Chondrocyte (in vitro differentiated cells): ENCODE measurements at places on chromosomes 6 and 20. TPM values are rescaled to one million over a fixed set of nuclear protein-coding genes. Genes with fewer than 3 reads are reported as not detected.

DNA sequence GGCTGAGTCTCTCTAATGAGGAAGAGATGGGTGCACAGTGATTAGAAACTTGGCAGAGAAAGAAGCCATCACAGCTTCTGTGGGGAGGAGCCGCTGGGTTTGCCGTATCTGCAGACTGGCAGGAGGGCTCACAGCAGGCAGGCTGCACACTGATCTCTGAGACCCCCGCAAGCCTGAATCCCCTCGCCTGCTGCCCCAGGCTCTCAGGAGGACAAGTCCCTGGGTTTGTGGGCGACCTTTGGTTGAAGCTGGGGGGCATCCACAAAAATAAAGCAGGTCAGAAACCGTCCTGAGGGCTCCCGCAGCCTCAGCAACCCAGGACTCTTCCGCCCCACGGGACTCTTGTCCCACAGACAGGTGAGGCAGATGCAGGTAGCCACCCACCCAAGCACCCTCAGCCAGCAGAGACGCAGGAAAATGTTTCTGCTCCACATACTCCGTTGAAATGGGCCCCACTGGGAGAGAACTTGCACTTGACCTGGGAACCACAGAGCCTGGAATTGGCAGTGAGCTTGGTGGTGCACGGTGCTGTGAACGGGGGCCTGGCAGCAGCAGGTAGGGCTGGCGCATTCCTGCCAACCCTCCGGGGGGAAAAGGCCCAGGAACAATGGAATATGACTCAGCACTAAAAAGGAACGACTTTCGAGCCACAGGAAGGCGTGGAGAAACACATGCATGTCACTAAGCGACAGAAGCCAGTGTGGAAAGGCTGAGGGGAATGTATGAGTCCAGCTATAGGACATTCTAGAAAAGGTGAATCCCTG lies 89.9 kb downstream of the YTHDF1 start:
- DNase-seq, result peak; percentile 60

- no peak for DNase-seq
These were observed 35.8 kb upstream of the IYD start for GRCh38 chr6:150332939-150333584.

DNA sequence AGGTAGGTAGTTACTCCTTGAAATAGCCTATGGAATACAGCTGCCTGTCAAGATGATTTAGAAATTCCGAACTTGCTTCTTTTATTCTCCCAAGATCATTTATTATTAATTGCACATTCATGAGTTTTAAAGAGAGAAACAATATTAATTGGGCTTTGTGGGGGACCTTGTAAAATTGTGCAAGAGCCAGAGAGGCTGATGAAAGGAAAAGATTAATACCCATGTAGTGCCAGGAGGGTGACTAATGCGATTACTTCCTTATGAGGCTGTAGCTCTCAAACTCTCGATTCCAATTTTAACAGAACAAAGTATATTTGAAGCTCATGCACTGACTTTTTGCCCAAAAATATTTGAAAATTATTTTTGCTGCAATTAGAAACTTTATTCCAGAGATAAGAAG lies 423.8 kb upstream of the ID4 start:
- DNase-seq, result no peak

DNA sequence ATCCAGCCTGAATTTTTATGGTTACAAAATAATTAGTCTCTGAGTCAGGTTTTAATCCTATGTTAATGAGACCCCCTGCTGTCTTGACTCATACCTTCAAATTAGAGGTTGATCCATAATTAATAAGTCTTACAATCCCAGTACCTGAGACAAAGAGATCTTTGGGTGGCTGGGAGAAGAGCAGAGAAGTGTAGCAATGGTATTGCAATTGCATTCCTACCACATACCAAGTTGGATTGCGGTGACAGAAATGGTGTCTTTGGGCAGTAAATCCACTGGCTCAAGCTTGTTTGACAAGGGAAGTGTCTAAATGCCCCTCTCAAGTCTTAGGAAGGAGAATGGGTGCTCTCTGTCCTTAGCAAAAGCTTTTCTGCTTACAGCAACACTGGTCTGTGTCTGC lies 150.4 kb downstream of the BTBD3 start:
- DNase-seq, result no peak

DNA sequence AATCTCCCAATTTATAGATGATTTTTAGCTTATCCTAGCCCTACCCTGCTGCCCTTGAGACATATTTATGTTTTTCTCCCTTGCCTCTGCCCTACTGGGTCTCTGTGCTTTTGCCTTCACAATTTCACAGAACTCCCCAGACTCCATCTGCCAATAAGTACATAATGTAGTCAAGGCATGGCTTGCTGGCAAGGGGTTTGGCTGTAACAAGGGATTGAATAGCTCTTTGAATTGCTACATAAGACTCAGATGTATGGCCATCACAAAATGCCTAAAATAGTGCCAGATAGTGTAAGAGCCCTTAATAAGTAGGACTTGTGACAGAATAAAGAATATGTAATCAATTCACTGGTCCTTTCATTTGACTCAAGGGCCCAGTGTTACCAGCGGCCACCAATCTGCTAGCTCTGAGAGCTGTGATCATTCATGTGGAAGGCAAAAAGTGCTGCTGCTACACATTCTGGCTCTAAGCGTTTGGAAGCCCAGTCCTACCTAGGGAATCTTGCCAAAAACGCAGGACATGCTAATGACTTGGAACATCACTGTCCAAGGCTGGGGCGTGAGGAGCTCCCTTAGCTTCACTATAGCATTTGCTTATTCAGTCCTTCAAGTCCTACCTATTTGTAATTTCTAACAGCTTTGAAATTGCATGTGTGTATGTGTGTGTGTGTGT lies 20.5 kb downstream of the CLVS2 start:
- no peak for DNase-seq

DNA sequence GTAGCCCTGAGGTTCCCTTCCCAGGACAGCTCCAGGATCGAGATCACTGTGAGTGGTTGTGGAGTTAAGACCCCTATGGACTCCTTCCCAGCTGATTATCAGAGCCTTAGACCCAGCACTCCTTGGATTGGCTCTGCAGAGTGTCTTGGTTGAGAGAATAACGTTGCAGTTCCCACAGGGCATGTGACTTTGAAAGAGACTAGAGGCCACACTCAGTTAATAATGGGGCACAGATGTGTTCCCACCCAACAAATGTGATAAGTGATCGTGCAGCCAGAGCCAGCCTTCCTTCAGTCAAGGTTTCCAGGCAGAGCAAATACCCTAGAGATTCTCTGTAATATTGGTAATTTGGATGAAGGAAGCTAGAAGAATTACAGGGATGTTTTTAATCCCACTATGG lies 5.2 kb upstream of the BTN2A2 start:
- no peak for DNase-seq

GRCh38 chr6:145885431-145885830 lies 70.8 kb upstream of the FBXO30 start:
- no peak for DNase-seq

DNA sequence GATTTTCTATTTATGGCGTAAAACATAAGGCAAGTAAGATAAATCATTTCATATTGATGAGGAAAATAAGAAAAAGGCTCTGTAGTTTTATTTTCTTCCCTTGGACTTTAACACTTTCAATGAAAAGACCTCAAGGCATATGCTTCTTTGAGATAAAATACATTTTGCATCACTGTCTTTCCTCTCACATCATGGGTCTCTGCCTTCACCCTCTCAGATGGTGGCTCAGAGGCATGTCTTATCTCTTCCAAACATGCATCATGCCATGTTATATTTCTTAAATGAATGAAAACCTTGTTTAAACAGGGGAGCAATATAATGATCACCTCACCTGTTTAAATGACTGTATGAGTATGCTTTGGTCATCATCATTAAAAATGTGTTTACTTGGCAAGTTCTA lies 59.3 kb downstream of the PRL start:
- DNase-seq, result no peak

DNA sequence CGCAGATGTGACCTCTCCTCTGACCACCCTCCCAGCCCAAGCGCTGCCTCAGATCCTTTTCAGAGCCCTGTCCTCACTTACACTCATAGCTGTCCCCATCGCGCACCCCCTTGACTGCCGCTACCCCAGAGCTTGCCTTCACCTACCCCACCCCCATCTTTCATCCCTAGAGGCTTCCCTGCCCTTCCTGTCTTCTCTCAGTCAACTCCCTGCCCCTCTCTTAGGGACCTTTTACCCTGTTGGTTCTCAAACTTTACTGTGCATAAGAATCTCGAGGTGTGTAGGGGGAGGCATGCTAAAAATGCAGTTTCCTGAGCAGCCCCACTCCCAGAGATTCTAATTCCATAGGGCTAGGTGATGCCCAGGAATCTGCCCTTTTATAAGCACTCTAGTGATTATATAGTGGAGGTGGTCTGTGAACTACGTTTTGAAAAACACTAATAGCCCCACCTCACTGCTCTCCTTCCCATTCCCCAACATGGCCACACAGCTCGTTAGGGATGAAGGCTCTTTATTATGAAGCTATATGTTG lies 725 bp downstream of the TM9SF4 start:
- DNase-seq, result no peak

GRCh38 chr6:156306531-156306930 lies 470.6 kb upstream of the ARID1B start:
- DNase-seq, result no peak

- DNase-seq, result no peak
These were observed 79.8 kb upstream of the CD93 start for GRCh38 chr20:23165964-23166363.

Gene GABRR2
- 0.57 to 1.4 TPM (median 0.72 TPM) in 3 replicates for total RNA-seq

DNA sequence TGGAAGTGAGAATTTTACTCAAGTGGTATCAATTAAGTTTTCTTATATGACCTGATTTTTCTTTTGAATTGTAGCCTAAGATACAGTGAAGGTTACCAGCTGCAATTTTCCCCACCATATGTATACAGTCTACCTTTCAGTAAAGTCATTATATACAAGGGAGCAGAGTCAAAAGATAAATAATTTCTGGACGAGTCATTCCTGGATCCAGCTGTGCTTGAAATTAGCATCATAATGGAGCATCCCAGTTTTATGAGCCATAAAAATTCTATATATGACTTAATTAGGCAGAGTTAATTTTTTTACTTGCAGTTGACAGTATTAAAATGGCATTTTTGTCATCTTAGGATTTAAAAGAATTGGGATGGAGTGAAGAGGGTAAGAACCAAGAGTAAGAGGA lies 1008.4 kb downstream of the PHF3 start:
- DNase-seq, result no peak

DNA sequence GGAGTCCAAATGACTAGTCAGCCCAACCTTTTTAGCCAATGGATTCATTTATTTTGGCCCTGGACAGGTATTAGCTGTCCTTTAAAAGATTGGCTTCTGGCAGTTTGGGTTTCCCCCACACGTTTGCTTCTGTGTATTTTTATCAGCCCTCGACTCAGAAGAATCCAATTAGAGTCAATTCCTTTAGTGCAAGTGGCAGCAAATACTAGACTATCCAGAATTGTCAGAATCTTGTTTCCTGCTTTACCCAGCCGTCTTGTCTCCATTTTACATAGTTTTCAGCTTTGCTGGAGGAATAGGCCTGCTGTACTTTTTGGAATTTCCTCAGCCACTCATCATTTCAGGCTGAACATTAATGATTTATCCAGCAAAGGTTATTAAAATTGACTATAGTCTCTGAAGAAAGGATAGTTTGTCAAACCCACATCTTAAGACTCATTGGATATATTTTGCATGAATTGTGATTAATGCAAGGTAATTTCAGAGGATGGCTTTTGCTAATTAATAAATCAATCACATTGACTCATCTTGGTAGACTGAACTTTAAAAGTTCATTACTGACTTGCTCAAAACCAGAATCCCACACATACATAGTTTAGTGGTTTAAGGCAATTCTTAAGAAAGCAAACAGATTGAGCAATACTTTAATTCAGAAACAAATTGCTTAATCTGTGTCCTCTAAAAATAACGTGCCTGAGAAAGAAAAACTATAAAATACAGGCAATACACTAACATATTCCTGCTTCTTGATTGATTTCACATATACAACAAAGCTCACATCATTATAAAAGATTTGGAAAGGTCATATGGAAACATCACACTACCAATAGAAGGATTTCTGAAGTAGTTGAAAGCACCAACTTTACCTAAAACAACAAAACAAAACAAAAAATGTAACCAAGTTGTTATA lies 62.9 kb upstream of the ZNF217 start:
- DNase-seq, result no peak

- no peak for DNase-seq
These were observed 125.5 kb downstream of the EPHA7 start for GRCh38 chr6:93293872-93294271.

- DNase-seq, result no peak
These were observed at the start of gene CLIC5 for GRCh38 chr6:46015119-46015968. TSS of gene CLIC5 (minus strand) at chr6:46015860. CDS start at chr6:46015542, 318 bp downstream.

Gene BCAS4
- total RNA-seq, result 6.7 to 7.6 TPM (median 7.4 TPM) in 3 replicates

DNA sequence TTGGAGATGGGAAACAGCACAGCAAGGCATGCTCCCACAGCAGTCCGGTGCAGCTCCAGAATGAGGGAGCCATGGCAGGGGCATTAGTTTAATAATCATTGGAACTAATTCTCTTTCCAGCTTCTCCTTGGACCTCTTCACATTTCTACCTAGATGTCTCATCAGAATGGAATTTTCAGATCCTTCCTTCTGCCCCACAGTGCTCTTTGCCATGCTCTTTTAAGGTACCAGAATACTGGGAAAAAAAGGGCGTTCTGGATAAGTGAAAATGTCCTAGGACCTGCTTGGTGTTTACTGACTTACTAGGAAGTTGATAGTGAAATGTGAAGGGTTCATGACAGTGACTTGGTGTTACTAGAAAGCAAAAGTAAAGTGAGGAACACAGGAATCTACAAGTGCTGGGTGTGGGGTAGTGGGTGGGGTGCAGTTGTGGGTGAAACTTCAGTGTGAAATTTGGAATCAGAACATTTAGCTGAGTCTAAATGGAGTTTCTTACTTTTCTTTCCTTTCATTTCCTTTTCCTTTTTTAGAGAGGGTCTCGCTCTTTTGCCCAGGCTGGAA lies 207.1 kb downstream of the ARID1B start:
- no peak for DNase-seq

GRCh38 chr6:161880056-161880455 lies 606.2 kb upstream of the AGPAT4 start:
- DNase-seq, result no peak

Gene CGA
- total RNA-seq, result 1.3 TPM in 1 of 3 replicates, not detected in the others

Gene GGTLC1
- not detected in 3 replicates for total RNA-seq

DNA sequence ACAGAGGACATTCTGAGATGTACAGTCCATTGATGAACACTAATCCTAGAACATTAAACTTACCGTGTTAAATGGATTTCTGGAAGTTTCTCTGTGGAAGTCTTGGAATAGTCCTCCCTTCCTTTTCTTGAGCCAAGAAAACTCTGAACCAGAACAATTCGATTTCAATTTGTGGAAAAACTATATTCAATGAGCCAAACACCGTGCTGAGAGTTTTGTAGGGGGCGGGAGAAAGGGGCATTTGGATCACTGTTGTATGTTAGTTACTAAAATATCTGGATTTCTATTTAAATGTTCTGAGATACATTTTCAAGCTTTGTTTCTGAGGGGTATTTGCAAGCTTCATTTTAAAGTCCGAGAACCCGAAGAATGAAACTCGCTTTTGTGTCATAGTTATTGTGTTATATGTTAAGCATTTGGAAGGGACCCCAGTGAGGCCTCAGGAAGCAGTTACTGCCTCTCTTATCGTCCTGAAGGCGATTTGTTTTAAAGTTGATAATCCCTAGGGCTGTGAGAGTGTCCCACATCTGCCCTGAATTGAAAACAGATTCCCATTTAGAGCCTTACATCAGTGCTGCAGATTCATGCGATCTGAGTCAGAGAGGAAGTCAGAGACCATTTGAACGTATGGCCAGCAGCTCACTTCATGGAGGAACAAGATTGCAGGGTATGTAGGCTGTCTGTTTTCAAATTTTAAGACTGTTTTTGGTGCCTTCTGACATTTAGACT lies 70.8 kb upstream of the SASH1 start:
- no peak for DNase-seq

- DNase-seq, result no peak
These were observed 71.1 kb downstream of the SLC24A3 start for GRCh38 chr20:19283490-19284025.

Gene AKAP12
- total RNA-seq, result 75.5 to 184 TPM (median 176 TPM) in 3 replicates
